DMS 273 treated with DMSO at 0.1 percent for 48 hours (cell line): ENCODE measurements at places on chromosomes 1 and 21.

DNA sequence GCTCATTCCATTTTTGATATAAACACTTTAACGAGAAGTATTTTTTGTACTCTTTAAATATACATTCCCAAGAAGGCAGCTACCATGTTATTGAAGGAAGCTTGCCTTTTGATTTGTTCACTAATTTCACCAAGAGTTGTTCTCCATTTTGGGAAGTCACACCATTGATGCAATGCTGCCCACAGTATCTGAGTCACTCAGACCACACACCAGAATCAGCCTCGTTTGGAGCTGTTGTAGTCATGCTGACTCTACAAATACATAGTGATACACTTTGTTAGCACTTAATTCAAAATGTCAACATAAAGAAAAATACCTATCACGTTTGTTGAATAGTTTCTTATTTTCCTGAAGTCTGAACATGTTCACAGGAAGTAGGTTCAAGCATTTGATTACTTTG is 78.7 kb downstream of the PAPPA2 start:
- no peak for DNase-seq

GRCh38 chr1:161817176-161817730 is 51.1 kb downstream of the ATF6 start:
- no peak for DNase-seq

DNA sequence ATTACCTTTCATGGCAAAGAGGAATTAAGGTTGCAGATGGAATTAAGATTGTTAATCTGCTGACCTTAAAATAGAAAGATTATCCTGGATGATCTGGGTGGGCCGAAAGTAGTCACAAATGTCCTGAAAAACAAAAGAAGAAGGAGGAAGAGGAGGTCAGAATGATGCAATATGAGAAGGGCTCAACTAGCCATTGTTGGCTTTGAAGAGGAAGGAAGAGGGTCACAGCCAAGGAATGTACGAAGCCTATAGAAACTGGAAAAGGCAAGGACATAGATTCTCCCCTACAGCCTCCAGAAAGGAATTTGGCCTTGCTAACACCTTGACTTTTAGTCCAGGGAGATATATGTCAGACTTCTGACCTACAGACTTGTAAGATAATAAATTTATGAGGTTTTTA is 39.4 kb upstream of the FMOD start:
- no peak for DNase-seq

GRCh38 chr1:32715901-32716311 is 13.3 kb upstream of the SYNC start:
- DNase-seq, result no peak

DNA sequence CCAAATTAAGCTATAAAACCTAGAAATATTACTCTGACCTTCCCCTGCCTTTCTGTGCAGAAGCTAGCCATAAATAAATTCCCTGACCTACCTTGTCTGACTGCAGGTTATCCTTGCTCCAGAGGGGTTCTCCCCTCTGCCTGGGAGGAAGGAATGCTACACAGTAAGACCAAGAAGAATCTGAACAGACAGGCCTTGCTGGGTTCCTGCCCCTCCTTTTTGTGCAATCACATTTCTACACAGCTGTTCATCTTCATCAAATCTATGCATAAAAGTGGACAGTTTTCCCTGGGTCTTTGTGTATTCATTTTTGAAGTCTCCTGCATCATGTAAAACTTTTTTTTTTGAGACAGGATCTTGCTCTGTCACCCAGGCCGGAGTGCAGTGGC is 50.6 kb downstream of the DNTTIP2 start:
- no peak for DNase-seq

DNA sequence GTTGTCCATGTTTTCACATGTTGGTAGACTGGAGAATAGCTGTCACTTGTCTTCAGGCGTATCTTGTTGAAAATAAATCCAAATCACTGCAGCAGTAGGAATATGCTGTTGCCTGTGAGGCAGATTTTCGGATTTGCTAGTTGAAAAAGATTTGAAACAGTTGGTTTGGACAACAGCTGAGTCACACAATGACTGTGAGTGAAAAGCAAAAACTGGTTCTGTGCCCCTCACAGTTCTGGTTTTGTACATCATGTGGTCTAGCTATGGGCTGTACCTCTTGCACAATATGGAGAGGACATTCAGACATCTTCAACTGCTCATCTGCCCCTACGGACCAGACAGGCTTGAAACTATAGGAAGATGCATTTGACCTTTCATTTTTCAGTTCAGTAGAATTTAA is 1.8 kb downstream of the ARF1 start:
- DNase-seq, result no peak

GRCh38 chr1:178704833-178705232 is 20.2 kb upstream of the RALGPS2 start:
- no peak for DNase-seq

GRCh38 chr1:42432714-42433113 is 23.1 kb downstream of the ZMYND12 start:
- no peak for DNase-seq

DNA sequence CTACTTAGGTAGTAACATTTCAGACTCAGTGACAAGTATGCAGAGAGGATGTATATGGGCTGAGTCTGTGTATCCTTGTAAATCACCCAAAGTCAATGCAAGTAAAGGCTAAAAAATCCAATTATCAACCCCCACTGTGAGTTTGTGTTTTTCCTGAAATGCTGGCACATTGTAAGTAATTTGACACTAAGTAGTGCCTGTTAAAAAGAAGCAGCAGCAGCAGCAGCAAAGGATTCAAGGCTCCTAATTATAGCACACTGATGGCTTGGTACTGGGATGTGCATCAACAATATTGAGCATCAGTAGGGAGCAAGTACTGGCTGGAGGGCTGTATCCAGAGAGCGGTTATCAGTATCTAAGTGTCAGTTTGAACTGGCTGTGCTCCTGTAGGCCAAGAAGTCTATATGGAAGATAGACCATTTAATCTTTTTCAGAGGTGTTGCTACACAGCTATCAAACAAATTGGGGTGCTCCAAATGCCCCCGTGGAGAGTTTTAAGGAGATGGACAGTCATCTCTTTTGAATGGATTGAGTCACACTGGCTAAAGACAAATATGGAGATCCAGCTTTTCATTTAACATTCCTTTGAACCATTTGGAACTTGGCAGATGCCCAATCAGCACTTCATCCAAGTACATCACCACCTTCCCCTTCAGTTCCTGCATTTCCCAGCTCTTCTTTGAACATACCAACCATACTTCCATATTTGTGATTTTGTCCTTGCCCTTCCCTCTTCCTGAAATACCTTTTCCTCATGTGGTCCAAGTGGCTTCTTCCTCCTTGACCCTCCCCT is 241.2 kb upstream of the ST6GALNAC5 start:
- DNase-seq, result peak; percentile 9

DNA sequence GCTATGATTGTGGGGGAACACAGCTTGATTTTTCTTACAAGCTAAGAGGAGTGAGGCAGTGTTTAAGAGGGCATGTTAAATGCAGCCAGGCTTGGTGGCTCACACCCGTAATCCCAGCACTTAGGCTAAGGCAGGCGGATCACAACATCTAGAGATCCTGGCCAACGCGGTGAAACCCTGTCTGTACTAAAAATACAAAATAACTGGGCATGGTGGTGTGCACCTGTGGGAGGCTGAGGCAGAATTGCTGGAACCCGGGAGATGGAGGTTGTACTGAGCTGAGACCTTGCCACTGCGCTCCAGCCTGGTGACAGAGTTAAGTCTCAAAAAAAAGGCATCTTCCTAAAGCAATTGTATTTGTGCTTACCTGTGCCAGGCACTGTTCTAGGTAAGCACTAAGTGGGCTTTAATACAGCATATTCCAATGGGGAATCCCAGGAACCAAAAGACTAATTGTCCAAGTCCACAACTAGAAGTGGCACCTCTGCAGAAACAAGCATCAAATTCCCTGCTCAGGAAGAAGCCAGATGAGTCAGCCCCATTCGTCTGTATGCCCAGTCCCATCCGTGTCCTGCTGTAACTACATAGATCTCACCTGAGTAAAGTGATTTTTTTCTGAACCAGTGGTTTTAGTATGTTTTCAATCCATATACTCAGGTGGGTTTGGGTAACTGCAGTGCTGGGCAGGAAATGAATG is 4.6 kb downstream of the RCC1 start:
- DNase-seq, result peak; percentile 88

DNA sequence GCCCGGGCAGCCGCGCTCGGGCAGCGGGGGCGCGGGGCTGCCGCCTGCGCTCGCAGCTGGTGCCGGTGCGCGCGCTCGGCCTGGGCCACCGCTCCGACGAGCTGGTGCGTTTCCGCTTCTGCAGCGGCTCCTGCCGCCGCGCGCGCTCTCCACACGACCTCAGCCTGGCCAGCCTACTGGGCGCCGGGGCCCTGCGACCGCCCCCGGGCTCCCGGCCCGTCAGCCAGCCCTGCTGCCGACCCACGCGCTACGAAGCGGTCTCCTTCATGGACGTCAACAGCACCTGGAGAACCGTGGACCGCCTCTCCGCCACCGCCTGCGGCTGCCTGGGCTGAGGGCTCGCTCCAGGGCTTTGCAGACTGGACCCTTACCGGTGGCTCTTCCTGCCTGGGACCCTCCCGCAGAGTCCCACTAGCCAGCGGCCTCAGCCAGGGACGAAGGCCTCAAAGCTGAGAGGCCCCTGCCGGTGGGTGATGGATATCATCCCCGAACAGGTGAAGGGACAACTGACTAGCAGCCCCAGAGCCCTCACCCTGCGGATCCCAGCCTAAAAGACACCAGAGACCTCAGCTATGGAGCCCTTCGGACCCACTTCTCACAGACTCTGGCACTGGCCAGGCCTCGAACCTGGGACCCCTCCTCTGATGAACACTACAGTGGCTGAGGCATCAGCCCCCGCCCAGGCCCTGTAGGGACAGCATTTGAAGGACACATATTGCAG is 3.0 kb downstream of the ARTN start:
- no peak for DNase-seq

GRCh38 chr1:64136296-64136695 is 67.1 kb upstream of the UBE2U start:
- DNase-seq, result no peak

GRCh38 chr1:41679531-41679930 is 195.0 kb upstream of the EDN2 start:
- no peak for DNase-seq

- no peak for DNase-seq
Observed at GRCh38 chr1:234230414-234230862, 142.8 kb upstream of the COA6 start.

DNA sequence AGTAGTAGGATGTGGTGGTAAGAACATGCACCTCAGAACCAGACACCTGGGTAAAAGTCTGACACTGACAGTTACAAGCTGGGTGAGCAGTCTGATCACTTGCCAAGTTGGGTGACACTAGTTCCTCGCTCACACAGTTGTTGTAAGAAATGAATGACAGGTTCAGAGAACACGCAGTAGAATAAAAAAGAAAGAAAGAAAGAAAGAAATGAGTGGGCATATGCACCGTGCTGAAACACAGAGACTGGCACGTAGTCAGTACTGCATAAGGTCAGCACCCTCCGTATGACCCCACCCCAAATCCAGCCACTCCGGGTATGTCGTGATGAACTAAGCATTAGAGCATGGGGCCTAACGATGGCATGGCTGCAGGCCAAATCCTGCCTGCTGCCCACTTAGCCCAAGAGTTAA is 90.6 kb downstream of the GLUL start:
- no peak for DNase-seq

DNA sequence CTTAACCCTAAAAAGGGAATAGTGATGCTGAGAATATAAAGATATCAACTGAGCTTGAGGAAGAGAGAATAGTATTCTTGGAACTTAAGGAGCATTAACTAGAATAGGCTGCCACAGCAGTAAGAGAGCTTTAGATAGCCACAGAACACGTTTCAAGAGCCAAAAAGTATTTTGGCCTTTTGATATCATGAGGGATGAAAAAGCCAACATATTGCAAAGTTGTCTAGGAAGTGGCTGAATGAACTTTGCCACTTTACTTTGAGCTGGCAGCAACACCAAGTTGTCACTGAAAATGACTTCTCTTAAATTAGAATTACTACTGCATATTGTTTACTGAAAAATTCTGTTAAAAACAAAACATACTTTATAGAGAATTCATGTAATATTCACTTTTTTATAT is 1476.2 kb downstream of the MRPL39 start:
- no peak for DNase-seq

DNA sequence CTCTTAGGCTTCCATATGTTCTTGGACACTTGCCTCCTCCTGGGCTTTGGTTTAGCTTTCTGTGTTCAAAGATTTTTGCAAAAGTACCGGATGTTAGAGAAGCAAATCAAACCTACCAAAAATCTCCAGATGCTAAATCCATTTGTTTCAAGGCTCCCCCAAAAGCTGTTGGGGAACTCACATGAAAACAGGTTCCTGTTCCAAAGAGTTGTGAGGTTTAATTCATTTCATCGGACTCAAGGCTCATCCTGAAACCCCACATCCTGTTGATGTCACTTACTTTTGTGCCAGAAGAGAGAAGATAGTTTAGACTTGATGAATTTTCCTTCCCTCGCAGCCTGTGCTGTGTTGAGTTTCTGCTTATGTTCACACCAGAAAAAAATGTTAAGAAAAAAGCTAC is 41.7 kb upstream of the RXRG start:
- no peak for DNase-seq

DNA sequence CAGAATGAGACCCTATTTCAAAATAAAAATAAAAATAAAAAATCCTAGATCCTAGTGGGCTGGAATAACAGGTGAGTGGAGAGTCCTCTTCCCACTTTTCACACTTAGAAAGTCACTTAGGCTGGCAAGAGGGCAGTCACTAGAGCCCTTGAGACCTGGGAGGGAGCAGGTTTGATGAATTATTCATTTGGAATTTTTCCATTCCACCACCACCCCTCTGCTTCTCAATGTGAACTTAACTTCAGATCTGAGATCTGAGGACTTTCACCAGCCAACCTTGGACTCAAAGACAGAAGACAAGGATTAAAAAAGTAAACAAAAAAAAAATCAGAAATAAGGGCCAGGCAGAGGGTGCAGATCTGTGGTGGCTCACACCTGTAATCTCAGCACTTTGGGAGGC is 16.5 kb downstream of the AKR7A3 start:
- no peak for DNase-seq

DNA sequence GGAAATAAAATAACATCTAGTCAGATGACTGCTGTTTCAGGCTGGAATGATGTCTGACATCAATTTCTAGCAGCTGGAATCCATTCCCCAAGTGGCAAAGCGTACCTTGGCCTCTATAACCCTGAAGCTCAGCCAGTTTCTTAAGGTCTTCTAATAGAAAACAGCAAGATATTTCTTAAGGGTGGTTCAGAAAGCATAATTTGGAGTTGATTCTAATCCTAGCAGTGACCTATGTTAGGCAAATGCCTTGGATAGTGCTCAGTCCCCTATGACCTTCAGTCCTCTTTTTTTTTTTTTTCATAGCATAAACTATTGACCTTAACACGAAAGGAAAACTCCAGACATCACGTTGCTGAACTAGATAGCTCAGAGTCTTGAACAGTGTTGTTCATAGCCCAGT is 56.5 kb downstream of the LAMC2 start:
- no peak for DNase-seq
